ENCODE measurements at places on chromosomes 2 and 18. TPM values are rescaled to one million over a fixed set of nuclear protein-coding genes. Genes with fewer than 3 reads are reported as not detected.
A peak's percentile ranks its signal among the peaks of the same experiment; 100 is the strongest.

The MAP4K3 gene
- 31.0 TPM for total RNA-seq

- H3K27ac ChIP-seq, result no peak overlapping the region
- H3K4me3 ChIP-seq, result peak overlapping the region; percentile 9
- DNase-seq, result no peak
Measured at GRCh38 chr2:50143822-50144575, 887.9 kb downstream of the NRXN1 start.

DNA sequence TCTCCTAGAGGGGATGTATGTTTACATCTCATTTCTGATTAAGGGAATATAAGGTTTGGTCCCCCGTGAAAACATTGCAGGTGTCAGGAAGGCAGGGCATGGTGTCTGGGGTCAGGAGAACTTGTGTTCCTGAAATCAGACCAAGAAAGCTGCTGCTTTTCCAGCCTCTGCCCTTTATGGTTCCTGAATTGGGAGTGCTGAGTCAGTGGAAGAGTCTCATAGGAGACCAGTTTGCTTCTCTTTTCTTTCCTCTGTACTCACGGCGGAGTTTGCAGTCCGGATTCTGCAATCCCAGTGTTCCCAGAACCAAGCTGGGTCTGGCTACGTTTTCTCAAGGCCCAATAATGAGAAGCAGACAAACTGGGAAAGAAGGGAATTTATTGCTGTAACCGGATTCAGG lies 5.1 kb upstream of the MARCO start:
- no peak overlapping the region for H3K4me3 ChIP-seq
- H3K27me3 ChIP-seq, result no peaks in the 10 kb centered on the region
- no peaks in the 10 kb centered on the region for H3K36me3 ChIP-seq
- H3K4me1 ChIP-seq, result no peaks in the 10 kb centered on the region
- no peak overlapping the region for H3K27ac ChIP-seq

The LINC00305 gene
- total RNA-seq, result not detected

DNA sequence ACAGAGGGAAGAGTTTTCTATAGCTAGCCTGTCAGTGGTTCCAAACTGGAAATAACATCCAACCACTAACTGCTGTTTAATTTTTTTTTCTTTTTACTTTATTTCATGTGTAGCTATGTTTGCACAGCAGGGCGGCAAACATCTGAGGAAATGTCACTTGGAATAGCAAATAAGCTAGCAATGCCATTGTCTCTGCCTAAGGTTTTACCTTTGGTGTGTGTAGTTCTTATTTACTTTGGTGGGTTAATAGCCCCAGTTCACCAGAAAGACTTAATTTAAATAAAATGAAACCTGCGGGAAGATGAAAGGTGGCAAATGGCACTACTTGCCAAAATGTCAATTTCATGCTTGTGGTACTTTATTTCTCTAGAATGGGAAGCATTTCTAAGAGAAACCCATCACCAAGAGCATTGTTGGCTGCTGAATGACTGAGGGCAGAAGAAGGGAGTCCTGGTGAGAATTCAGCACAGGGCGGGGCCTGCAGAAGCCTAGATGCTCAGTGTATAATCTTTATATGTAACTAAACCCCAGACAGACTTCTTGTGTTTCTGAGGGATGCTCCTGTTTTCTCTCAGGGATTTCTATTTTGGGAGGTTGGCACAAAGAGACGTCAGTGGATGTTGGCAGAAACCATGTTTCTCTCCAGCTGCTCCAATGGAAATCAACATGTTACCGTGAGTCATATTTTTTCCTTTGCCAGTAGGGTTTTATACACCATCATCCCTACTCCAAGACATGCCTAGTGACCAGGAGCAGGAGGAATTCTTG lies 300.4 kb upstream of the NT5C1B start:
- no peaks in the 10 kb centered on the region for H3K27me3 ChIP-seq
- DNase-seq, result no peak
- H3K4me1 ChIP-seq, result peaks cover 12% of the 10 kb centered on the region
- no peaks in the 10 kb centered on the region for H3K36me3 ChIP-seq

DNA sequence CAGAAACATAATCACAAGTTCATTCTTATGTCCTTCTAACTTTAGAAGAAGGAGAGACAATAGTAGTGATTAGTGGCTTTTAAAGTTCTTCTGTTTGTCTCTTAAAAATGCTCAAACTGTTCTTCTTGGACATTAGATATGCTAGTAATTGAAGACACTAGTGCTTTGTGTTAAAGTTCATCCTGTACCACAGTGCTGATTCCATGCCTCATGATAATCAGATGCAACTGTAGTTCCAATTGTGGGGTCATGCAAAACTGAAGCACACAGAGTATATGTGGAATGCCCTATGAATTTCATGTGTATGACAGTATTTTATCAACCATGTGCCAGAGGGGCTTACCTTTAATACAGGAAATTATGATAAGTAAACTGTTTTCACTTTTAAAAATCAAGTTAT lies 11.4 kb upstream of the KCNJ13 start:
- H3K36me3 ChIP-seq, result peaks cover 5% of the 10 kb centered on the region
- no peaks in the 10 kb centered on the region for H3K4me1 ChIP-seq
- no peaks in the 10 kb centered on the region for H3K27me3 ChIP-seq
- no peak for DNase-seq
- H3K4me3 ChIP-seq, result no peak overlapping the region

GRCh38 chr18:26511339-26512071 lies 36.8 kb downstream of the KCTD1 start:
- H3K4me1 ChIP-seq, result peaks cover 11% of the 10 kb centered on the region
- no peaks in the 10 kb centered on the region for H3K36me3 ChIP-seq
- DNase-seq, result no peak

- H3K36me3 ChIP-seq, result peaks cover 32% of the 10 kb centered on the region
- H3K4me3 ChIP-seq, result peak overlapping the region; percentile 75
- H3K27ac ChIP-seq, result peak overlapping the region; percentile 91
- no peaks in the 10 kb centered on the region for H3K27me3 ChIP-seq
Measured at GRCh38 chr2:43220229-43220751, 6.1 kb downstream of the ZFP36L2 start.

The RSAD2 gene
- total RNA-seq, result 3.0 TPM

- DNase-seq, result no peak
- no peaks in the 10 kb centered on the region for H3K36me3 ChIP-seq
- no peaks in the 10 kb centered on the region for H3K27me3 ChIP-seq
- no peak overlapping the region for H3K4me3 ChIP-seq
- no peaks in the 10 kb centered on the region for H3K4me1 ChIP-seq
Measured at GRCh38 chr18:29083545-29083944, 906.6 kb upstream of the CDH2 start.

DNA sequence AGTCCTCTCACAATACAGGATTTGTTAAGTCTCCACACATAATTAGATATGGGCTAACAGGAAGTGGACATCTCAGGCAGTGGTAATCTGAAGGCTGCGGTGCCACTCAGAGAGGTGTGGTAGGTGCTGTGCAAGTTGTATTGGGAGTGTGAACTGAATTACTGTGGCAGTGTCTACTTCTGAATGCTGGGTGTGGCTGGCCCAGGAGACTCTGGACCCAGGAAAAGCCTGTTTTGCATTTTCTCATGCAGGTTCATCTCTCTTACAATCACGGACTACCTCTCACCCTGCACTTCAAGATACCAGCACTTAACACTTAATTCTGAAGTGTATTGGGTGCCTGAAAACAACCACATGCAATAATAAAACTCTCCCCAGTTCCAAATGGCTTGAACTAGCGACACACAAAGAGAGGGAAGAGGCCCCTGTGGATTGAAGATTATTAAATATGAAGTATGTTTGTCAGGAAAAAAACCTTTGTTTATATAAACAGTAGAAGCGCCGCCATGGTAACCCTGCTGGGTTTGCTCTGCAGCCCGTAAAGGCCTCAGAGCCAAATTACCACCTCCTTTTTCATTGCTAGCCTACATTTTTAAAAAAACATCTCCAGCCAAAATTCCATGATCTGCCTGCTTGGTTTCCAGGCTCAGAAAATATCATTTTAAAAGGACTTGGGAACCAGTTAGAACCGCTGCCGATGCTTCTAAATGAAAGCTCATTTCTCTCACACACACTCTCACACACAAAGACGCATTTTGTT lies 77.5 kb downstream of the GFPT1 start:
- H3K27ac ChIP-seq, result peak overlapping the region; percentile 37
- H3K36me3 ChIP-seq, result no peaks in the 10 kb centered on the region
- DNase-seq, result no peak
- H3K4me1 ChIP-seq, result peaks cover 20% of the 10 kb centered on the region

- DNase-seq, result no peak
- no peaks in the 10 kb centered on the region for H3K27me3 ChIP-seq
- no peaks in the 10 kb centered on the region for H3K36me3 ChIP-seq
- peaks cover 6% of the 10 kb centered on the region for H3K4me1 ChIP-seq
- no peak overlapping the region for H3K27ac ChIP-seq
Measured at GRCh38 chr2:212477571-212477970, 61.0 kb downstream of the ERBB4 start.

The NGEF gene
- 0.48 TPM for total RNA-seq

The DYNAP gene
- not detected for total RNA-seq

The ARHGAP28 gene
- total RNA-seq, result 2.1 TPM

- no peaks in the 10 kb centered on the region for H3K36me3 ChIP-seq
- no peaks in the 10 kb centered on the region for H3K27me3 ChIP-seq
- H3K27ac ChIP-seq, result no peak overlapping the region
- H3K4me3 ChIP-seq, result no peak overlapping the region
Measured at GRCh38 chr2:228681979-228682378, 500.5 kb upstream of the SPHKAP start.

The CHAC2 gene
- total RNA-seq, result 4.3 TPM

DNA sequence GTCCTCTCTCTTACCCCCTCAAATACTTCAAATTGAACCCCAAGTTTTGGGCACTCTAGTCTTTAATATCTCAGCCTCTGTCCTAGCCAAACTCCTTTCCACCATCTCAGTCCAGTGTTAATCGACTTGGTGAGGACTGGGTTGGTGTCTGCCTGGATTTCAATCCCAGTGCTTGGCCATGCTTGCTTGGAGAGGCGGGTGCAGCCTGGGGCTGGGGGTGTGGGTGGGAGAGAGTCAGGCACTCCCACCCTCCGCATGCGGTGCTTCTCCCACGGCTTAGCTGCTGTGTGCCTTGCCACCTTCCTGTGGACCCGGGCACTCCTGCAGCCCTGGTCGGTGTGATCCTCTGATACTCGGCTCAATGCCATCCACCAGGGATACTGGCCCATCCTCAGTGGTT lies 220.8 kb upstream of the HDAC4 start:
- no peaks in the 10 kb centered on the region for H3K27me3 ChIP-seq
- H3K27ac ChIP-seq, result no peak overlapping the region
- no peak overlapping the region for H3K4me3 ChIP-seq
- no peaks in the 10 kb centered on the region for H3K36me3 ChIP-seq

DNA sequence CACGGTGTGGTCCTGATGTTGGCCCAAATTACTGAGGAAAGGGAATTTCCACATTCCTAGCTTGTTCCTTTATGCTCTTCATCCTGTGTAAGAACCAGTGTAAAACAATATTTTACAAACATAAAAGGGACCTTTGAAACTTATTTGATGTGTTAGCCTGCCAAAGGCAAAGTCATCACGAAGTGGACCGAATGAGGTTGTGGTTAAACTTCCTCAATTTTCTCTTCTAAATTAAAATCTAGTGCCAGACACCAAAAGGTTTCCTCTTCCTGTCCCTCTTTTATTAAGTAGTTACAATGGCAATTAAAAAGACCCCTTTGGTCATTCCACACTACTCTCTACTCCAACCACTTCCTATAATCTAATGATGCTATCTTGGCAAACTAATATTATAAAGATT lies 279.8 kb downstream of the AFF3 start:
- no peak overlapping the region for H3K4me3 ChIP-seq
- H3K4me1 ChIP-seq, result no peaks in the 10 kb centered on the region
- no peaks in the 10 kb centered on the region for H3K36me3 ChIP-seq
- DNase-seq, result no peak
- no peak overlapping the region for H3K27ac ChIP-seq
- H3K27me3 ChIP-seq, result no peaks in the 10 kb centered on the region

DNA sequence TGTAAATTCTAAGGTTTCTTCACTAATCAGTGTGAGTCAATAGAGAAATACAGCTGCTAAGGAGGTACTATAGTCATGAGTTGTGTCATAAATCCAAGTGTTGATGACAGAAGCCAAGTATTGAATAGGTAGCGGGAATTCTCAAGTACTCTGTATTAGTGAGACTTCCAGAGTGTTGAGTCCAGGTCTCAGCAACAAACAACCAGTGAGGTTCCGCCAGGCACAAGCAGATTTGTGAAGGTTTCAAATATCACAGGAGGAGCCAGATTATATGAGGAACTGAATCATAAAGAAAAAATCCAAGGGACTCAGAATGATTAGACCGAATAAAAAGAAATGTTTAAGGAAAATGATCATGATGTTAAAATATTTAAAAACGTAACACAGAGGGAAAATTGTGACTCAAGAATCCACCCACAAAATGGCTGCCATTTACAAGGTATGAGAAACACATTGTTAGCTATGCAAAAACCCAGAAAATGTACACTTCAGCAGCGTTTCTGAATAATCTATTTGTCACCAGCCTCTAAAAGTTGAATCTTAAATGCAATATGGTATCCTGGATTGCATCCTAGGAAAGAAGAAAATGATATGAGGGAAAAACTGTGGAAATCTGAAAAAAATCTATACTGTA lies 27.3 kb upstream of the EVA1A start:
- no peak overlapping the region for H3K27ac ChIP-seq
- no peaks in the 10 kb centered on the region for H3K36me3 ChIP-seq
- H3K4me3 ChIP-seq, result no peak overlapping the region
- no peak for DNase-seq

DNA sequence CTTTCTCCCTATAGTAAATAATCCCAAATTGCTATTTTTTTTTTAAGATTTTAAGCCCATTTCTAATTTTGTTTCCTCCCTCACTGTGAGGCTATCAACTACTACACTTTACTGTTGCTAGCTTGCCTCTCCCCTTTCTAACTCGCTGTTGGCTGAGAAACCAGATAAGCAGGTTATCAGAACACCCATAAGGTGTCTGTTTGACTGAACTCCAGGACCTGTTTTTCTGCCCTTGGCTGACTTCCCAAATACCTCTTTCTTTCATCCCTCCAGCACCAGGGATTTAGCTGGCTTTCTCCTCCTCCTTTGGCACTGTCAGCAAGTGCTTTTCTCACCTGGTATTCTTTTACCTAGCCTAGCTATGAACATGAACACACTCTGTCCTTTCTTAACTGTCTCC lies 11.1 kb downstream of the TRAK2 start:
- no peaks in the 10 kb centered on the region for H3K36me3 ChIP-seq
- H3K4me3 ChIP-seq, result no peak overlapping the region
- no peak for DNase-seq
- H3K27ac ChIP-seq, result no peak overlapping the region

GRCh38 chr2:208072250-208072892 lies 47.0 kb upstream of the PLEKHM3 start:
- no peak overlapping the region for H3K4me3 ChIP-seq
- peak; percentile 22 for DNase-seq
- no peaks in the 10 kb centered on the region for H3K36me3 ChIP-seq

- DNase-seq, result peak; percentile 89
- peak within 1 kb of the TSS; percentile 54 for H3K4me3 ChIP-seq
- no peaks in the 10 kb centered on the region for H3K4me1 ChIP-seq
- H3K27me3 ChIP-seq, result no peaks in the 10 kb centered on the region
Measured at GRCh38 chr2:227717687-227718567, at the start of gene SLC19A3. SLC19A3 (minus strand) TSS chr2:227718028; CDS start chr2:227702318, 15,710 bp downstream.

The C18orf54 gene
- 0.29 TPM for total RNA-seq

DNA sequence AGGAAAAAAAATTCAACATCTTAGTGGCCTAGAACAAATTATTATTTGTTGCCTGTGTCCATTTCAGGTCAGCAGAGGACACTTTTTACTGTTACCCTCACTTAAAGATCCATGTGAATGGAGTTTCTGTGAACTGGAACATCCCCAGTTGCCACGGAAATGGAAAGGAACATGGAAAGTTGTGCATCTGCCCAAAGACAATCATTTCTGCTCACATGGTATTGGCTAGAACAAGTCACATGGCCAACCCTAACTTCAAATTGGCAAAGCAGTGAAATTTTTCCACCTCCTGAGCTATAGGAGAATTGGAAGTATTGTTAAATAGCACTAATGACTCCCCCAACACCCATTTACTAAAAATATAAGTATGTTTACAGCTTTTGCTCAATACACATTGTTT lies 71.2 kb upstream of the CCBE1 start:
- H3K27me3 ChIP-seq, result no peaks in the 10 kb centered on the region
- H3K4me1 ChIP-seq, result no peaks in the 10 kb centered on the region
- no peak overlapping the region for H3K27ac ChIP-seq
- DNase-seq, result no peak

All from psoas muscle (tissue), 8 donors.